ENCODE measurements at places on chromosomes 2 and 18.

- no peak for DNase-seq
Observed at GRCh38 chr2:209556354-209556961, 132.6 kb downstream of the MAP2 start.

- DNase-seq: no peak
Observed at GRCh38 chr18:50706199-50706598, 113.6 kb downstream of the MRO start.

GRCh38 chr2:231684314-231685223, 23.8 kb upstream of the PTMA start:
- no peak for DNase-seq

- no peak for DNase-seq
Observed at GRCh38 chr2:56981554-56981953, 797.8 kb downstream of the CCDC85A start.

- DNase-seq: no peak
Observed at GRCh38 chr2:96524482-96525210, 11.9 kb upstream of the ARID5A start.

DNA sequence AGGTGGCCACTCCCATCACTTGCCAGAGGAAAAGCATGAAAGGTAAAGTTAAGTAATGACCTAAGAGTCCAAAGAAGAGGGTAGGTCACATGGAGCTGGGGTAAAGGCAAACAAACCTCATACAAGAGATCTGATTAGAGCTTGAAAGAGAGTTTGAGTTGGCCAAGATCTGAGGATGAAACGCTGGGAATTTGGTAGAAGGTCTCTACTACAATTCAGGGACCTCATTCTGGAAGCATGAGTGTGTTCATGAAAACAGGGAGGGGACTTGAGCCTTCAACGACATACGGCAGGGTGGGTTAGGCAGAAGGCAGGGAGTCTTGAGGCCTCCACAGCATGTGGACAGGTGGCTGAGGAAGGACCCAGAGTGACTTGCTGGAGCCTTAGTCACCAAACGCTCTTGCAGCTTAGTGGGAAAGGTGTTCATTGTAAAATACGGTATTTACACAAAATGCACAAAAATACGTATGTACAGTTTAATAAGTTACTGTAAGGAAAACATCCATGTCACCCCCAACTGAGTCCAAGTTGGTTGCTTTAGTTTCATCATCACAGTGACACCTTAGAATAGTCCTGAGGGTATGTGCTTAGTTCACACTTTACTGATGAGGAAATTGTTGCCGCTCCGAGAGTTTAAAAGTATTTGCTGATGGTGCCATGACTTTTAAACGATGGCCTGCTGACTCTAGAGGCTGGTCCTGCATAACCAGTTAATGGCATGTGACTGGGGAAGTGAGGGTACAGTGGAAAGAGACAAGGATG, 5.0 kb upstream of the FARP2 start:
- DNase-seq: no peak

DNA sequence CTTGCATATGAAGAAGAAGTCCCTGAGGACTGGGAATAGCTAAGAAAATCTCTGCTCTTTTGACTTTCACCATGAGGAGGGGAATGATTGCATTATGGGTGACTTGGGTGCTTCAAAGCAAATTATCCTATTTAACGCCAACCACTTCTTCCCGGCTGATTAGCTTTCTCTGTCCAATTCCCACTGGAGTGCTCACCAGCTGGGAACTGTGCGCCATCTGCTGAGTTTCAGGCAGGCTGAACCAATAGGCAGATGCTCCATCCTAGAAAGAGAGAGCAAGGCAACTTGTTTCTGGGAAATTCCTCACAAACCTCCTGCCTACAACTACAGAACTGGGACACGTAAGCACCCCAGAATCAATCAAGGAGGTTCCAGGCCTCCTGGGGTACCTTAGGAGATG, 49.4 kb downstream of the POLE4 start:
- no peak for DNase-seq

- no peak for DNase-seq
Observed at GRCh38 chr2:65073879-65074565, 17.8 kb downstream of the CEP68 start.

- DNase-seq: no peak
Observed at GRCh38 chr2:231810905-231811304, 24.7 kb downstream of the COPS7B start.

DNA sequence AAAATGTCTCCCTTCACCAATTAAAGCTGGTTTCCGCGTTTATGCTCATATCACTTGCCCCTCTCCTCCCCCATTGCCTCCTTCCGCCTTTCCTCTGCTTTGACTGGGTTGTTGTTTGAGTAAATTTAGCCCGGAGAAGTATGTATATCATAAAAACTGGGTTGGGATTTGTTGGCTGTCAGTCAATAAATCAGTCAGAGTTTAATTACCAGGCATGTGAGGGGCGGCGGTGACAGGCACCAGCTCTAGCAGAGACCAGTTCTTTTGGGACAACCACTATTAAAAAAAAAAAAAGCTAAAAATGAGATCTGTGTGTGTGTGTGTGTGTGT, 382.4 kb upstream of the SMIM21 start:
- peak; percentile 66 for DNase-seq

DNA sequence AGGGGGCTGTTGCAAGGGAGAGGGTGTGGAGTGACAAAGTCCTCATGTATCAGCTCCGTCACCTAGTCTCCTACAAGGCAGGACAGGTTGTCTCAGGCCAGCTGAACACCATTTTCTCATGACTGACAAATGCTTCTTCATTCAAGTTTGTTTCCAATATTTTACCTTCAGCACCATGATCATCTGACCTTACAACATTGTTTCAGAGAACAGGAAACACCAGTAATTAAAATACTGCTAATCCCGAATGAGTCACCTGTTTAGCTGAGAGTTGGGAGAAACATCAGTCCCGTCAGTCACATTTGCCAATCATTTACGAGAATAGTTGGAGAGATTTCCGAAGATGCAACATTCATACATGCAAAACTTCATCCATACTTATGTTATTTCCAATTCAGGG, 25.7 kb upstream of the SP5 start:
- no peak for DNase-seq

- DNase-seq: no peak
Observed at GRCh38 chr2:150598383-150598782, 110.9 kb upstream of the RND3 start.

GRCh38 chr2:46490521-46491141, 11.3 kb downstream of the TMEM247 start:
- peak; percentile 32 for DNase-seq

- no peak for DNase-seq
Observed at GRCh38 chr18:50678651-50679050, 118.8 kb downstream of the MAPK4 start.

DNA sequence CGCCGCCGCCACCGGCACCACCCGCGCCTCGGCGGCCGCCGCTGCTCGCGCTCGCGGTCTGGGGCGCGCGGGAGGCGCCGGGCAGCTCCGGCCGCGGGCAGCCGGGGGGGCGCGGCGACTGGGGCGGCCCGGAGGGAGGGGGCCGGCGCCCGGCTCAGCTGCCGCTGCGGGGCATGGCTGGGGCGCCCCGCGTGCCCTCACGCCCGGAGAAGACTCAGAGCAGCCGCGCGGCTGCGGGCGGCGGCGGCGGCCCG, 295 bp downstream of the GAREM1 start:
- no peak for DNase-seq

GRCh38 chr2:130915149-130915548, 78.4 kb downstream of the ARHGEF4 start:
- DNase-seq: no peak

DNA sequence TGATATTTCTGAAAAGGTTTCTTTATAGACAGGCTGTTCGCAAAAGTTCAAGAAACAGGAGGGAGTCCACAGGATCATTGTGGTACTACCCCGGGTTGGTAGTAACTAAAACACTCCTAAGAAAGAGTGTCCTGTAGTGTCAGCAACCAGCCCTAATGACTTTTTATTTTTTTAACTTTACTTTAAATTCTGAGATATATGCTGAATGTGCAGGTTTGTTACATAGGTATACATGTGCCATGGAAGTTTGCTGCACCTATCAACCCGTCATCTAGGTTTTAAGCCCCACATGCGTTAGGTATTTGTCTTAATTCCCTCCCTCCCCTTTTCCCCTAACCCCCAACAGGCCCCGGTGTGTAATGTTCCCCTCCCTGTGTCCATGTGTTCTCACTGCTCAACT, 1396.9 kb upstream of the ZEB2 start:
- DNase-seq: no peak

DNA sequence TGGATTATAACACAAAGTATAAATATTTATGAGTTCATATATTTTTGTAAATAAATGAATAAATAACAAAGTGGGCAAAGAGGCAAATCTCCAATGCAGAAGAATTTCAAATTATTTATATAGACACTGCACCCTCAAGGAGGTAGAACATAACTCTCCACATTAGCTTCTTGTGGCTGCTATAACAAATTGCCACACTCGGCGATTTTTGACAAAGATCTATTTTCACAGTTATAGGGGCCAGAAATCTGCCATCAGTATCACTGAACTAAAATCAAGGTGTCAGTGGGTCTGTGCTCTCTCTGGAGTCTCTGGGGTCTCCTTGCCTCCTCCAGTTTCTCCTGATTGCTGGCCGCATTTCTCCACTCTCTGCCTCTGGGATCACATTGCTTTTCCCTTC, 92.0 kb upstream of the FAM136A start:
- no peak for DNase-seq

GRCh38 chr2:102276549-102277201, 34.7 kb upstream of the IL1RL1 start:
- no peak for DNase-seq

- no peak for DNase-seq
Observed at GRCh38 chr2:208671284-208671683, 264.7 kb downstream of the PTH2R start.

GRCh38 chr2:6309415-6310255, 556.1 kb downstream of the CMPK2 start:
- no peak for DNase-seq

GRCh38 chr18:41858761-41859555, 96.1 kb upstream of the PIK3C3 start:
- DNase-seq: no peak

- no peak for DNase-seq
Observed at GRCh38 chr18:10023853-10024570, 110.2 kb downstream of the VAPA start.

All from left colon (tissue), 2 donors.